ENCODE measurements at places on chromosomes 7 and 10.

DNA sequence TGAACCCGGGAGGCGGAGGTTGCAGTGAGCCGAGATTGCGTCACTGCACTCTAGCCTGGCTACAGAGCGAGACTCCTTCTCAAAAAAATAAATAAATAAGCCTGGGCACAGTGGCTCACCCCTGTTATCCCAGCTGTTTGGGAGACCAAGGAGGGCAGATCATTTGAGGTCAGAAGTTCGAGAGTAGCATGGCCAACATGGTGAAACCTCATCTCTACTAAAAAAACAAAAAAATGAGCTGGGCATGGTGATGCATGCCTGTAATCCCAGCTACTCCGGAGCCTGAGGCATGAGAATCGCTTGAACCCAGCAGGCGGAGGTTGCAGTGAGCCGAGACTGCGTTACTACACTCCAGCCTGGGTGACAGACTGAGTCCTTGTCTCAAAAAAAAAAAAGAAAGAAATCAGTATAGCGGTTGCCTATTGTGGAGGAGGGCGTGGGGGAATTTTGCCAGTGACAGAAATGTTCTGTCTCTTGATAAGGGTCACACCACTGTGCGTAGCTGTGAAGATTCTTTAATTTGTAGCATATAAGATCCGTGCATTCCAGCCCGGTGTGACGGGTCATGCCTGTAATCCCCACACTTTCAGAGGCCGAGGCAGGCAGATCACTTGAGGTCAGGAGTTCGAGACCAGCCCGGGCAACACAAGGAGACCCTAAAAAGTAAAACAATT lies 17.9 kb upstream of the EIF3B start:
- no peak for DNase-seq

DNA sequence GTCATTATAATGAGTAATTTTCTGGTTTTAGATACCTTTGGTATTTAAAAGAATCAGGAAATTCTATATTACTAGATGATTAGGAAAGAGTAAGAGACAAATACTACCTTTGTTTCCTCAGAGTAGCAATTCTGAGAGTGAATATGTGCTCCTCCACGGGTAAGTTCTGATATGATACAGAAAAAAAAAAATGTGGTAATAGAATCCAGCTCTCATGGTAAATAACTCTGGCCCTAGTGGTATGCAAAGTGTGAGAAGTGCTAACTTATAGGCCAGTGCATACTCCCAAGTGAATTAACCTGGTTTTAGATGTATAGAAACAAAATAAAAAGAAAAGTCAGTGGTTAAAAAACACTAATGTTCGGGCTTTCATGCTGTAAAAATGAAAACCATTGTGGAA lies 512.6 kb upstream of the SEMA3D start:
- no peak for DNase-seq

DNA sequence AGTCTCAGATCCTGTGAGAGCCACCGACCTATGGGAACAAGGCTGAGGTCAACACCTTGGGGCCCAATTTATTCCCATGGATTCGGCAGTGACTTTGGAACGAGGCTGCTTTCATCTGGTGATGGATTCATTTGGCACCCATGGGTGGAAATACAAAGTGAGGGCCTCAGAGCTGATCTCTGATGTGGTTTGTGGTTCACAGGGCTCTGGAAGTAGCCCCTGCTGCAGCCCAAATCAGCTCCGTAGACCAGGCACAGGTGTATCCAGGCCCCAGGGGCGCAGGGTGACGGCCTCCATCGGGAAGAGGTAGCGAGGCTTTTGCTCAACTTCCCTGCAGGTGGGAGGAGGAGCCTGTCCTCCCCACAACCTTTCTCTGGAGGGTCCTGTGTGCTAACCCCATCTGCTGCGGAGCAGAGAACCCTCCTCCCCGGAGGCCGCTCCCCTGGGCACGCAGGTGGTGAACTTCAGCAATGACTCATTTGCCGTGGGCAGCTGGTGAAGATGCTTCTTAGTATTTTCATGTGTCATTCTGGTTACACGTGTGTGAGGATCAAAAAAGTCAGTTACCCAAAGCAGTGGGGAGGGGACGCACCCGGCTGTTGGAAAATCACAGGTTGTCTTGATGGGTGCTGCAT lies 7.5 kb upstream of the JAKMIP3 start:
- no peak for DNase-seq

- DNase-seq = no peak
Measured at GRCh38 chr7:11760372-11760771, 71.6 kb downstream of the THSD7A start.

DNA sequence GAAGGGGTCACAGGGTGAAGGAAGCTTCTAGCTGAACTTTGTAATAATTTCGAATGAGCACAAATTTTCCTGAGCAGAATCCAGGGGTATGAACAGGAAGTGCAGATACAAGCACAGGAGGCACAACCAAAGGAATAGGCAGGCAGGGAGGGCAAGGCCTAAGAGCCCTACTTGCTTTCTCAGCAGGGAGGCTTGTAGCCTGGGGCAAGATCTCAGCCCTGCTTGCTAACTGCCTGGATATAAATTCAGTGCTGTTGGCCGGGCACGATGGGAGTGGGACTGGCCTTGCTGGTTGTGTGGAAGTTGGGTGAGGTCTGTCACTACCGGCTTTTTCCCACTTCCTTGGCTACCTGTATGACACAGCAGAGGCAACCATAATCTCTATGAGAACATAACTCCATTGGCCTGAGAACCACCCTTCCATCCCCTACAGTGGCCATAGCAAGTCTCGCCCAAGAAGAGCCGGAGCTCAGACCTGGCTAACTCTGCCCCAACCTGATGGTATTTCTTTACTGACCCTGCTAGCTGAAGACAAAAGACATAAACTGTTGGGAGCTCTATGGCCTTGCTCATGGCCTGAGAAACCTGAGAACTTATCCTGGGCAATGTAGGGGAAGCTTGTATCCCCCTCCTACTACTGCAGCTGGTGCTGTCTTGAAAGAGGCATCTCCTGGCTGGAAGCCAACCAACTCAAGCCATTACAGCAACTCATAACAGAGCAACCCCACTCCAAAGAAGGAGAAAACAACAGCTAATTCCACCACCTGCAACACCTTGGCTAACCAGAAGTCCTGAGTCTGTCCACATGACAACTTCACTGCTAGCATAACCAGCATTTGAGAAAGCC lies 27.6 kb downstream of the CLDN12 start:
- no peak for DNase-seq

GRCh38 chr10:100524638-100525037 lies 5.0 kb upstream of the SEC31B start:
- no peak for DNase-seq

GRCh38 chr7:2498708-2499107 lies 20.9 kb upstream of the LFNG start:
- DNase-seq = no peak

DNA sequence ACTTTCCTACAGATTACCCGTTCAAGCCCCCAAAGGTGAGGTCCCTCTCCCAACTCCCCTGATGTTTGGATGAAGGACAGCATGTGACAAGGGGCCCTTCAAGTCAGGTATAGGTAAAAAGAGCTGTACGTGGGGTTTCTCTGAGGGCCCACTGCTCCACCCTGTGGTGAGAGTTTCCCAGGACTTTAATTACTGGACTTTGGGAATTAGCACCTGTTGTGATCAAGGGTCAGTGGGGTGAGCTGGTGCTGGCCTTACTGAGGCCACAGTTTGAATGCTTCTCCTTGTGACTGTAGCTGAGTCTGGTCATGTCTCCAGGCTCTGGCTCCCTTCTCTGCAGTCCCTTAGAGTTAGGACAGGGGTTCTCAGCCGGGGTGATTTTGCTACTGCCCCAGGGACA lies 16.8 kb downstream of the UBE2D4 start:
- no peak for DNase-seq

GRCh38 chr7:75611557-75612178 lies 119.5 kb downstream of the SPDYE5 start:
- DNase-seq = peak; percentile 35

DNA sequence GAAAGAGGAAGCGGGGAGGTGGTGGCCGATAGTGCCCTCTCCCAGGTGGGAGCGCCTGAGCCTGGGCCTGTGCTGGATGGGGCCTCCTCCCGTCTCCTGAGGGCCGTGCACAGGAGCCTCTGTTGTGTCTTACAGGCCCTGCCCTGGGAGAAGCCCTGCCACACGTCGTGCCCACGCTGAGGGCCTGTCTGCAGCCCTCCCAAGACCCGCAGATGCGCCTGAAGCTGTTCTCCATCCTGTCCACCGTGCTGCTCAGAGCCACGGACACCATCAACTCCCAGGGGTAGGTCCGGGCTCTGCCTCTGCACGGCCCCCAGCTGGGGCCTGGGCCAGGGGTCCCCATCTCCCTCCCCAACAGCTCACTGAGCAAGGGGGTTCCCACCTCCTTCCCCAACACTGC lies 43.3 kb upstream of the PRKAR1B start:
- no peak for DNase-seq

Measured in lung (tissue), 17 donors.